Lung microvascular endothelial cell (primary cell): ENCODE measurements at places on chromosomes 6 and 20.

- DNase-seq, result no peak
Measured at GRCh38 chr20:17641520-17641964, 40.5 kb downstream of the RRBP1 start.

DNA sequence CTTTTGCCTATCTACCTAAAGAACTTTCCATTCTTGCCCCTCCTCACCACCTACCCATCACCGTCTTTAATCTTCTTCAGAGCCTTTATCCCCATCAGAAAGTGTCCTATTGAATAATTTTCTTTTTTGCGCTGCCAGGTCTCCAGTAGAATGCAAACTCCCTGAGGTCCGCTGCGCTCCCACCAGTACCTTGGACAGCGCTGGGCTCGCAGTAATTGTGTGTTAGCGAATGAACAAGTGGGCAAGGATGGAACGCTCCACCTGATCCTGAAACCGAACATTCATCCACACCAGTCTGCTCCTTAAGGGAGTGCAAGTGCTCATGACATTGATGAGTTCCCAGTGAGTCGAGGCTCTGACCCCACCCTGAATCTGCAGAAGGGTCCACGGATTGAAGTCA lies 391.2 kb downstream of the CDH26 start:
- no peak for DNase-seq

GRCh38 chr6:143689852-143690251 lies 12.1 kb downstream of the PHACTR2 start:
- DNase-seq, result no peak

GRCh38 chr20:18133962-18134361 lies 3.7 kb upstream of the KAT14 start:
- DNase-seq, result no peak

GRCh38 chr6:146883640-146884531 lies 285.1 kb downstream of the ADGB start:
- DNase-seq, result no peak

GRCh38 chr6:3549314-3549940 lies 92.6 kb upstream of the SLC22A23 start:
- DNase-seq, result no peak

DNA sequence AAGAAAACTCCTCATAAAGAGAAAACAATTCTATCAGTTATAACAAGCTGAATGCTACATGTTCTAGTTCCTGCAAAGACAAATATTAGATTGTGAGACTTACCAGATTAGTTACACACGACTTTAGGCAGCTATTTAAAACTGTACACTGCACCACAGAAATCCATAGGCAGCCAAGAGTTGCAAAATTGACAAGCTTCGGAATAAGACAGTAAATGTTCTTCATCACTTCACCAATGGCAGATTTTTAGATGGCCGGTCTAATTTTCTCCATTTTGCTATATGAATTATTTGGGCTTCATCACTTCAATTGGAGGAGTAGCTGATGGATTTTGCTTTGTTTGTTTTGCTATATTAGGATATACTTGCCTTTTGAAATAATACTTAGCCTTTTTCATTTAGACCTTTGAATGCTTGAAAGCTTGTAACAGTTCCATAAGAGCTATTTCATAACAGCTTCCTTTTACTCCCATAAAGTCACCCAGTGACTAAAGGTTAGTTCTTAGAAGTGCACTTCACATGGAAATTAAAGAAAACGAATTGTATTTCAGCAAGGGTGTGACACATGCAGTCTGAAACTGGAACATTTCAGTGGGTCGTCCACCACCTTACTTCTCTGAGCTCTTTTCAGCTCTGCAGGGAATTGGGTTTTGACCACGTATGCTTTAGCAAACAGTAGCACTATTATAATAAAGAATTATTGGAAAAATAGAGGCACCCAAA lies at the start of gene ROS1:
Gene ROS1 (minus strand): TSS at position 512 of the 723 bp plus-strand sequence. CDS start 286 bp downstream, at position 226.
- DNase-seq, result no peak
